ENCODE measurements at places on chromosomes 7 and 10. TPM values are rescaled to one million over a fixed set of nuclear protein-coding genes. Genes with fewer than 3 reads are reported as not detected.

DNA sequence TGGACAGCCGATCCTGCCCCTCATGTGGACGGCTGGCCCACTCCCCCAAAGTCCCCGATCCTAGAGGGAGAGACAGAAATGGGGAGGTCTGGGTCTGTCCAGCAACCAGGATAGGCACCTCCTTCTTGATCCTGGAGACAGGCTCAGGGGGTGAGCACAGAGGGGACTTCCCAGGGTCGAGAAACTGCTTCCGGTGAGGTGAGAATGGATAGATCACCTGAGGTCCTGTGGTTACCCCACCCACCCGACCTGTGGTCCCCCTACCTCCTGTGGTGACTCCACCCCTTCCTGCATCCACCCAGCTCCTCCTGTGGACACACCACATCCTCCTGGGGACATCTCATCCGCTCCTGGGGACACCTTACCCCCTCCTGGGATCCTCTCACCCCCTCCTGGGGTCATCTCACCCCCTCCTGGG, 27.4 kb upstream of the RASGEF1A start:
- peaks cover 9% of the 10 kb centered on the region for H3K27me3 ChIP-seq
- peaks cover 11% of the 10 kb centered on the region for H3K36me3 ChIP-seq
- peak overlapping the region; percentile 64 for H3K27ac ChIP-seq
- peaks cover 85% of the 10 kb centered on the region for H3K4me1 ChIP-seq
- peak; percentile 57 for DNase-seq
- no peak overlapping the region for H3K4me3 ChIP-seq

DNA sequence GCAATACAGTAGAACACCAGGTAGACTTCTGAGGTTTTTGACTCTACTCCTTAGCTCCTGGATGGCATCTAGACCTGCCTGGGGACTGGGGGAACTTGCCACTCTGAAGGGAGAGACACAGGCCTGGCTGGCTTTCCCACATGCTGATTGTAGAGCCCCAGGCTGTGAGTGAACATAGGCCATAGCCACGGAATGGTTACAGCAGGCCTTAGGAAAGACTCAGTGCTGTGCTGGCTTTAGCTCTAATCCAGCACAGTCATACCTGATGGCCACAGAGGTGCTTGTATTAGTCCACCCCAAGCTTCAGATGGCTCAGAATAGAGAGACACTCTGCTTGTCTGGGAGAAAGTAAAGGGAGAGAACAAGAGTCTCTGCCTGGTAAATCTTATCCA, 35.0 kb upstream of the ARHGAP12 start:
- no peak for DNase-seq
- no peak overlapping the region for H3K27ac ChIP-seq
- no peak overlapping the region for H3K4me3 ChIP-seq

DNA sequence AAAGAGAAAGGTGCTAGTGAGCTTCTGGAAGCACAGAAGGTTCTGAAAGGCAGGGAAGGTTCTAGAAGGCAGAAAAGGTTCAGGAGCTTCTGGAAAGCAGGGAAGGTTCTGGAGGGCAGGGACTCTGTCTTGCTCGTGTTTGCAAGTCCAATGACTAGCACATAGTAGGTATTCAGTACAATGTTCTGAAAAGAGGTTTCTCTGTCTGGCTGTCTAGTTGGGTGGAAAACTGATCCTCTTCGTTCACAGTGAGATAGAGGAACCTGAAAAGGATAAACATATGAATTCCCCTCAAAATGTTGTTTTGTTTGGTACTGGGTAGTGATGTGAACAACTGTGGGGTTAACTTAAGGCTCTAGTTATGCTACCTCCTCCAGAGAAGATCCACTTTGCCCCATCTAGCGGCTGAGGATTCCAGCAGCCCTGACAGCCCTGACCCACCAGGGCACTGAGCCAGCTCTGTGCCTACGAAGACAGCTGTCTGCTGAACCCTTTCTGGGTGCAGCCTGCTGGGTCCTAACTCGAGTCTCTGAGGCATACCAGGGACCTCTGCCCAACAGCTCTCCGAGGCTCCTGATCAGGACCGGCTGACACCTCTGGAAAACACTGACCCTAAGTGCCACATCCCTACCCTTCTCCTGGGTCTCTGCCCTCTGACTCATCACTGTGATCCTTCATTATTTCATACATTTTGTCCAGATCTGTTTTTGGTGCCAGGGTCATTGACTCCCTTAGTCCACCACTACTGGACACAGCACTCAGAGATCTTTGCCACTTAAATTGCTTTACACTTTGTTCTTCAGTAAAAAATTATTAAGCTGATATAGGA, 15.4 kb downstream of the PTPRN2 start:
- no peaks in the 10 kb centered on the region for H3K36me3 ChIP-seq
- H3K27me3 ChIP-seq: peaks cover 4% of the 10 kb centered on the region
- H3K4me1 ChIP-seq: no peaks in the 10 kb centered on the region
- no peak overlapping the region for H3K27ac ChIP-seq

DNA sequence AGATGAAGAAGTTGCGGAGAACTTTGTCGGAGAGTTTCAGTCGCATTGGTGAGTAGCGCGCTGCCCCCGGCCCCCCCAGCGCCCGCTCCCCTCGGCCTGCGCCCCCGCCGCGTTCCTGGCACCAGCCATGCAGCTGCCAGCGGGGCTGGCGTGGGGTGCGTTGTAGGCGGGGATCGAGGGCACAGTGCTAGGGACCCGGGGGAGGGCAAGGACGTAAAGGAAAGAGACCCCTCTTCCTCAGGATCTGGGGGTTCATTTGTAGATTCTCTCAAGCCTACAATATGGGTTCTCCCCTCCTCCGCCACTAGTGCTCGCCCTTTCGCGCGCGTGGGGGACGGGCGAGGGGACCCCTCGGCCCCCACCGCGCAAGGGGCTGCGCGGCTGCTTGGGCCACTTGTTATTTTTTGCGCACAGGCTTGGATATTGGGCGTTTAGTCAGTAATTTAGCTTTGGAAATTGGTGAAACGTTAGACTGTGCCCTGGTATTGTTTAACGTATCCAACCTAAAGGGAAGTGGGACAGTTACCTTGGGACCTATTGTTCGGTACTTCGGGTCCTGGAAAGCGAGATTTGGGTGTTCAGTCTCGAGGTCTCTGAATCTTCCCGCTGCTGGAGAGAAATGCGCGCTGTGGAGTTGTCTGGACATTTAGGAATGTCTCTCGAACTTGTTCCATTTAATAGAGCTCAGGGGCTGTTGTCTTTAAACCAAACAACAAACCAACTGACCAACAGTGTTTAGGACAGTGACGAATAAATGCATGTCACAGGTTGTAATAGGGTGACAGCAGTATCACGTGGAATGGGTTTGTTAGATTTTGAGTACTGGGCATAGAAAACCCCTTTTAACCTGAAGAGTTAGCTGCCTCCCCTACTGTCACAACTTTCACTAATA, 796 bp downstream of the CDK14 start:
- DNase-seq: no peak
- H3K36me3 ChIP-seq: no peaks in the 10 kb centered on the region
- H3K4me3 ChIP-seq: peak overlapping the region; percentile 83
- H3K27me3 ChIP-seq: peaks cover 66% of the 10 kb centered on the region
- no peak overlapping the region for H3K27ac ChIP-seq
- H3K4me1 ChIP-seq: peaks cover 16% of the 10 kb centered on the region

GRCh38 chr7:117648203-117648866, 168.5 kb downstream of the CFTR start:
- H3K36me3 ChIP-seq: no peaks in the 10 kb centered on the region
- H3K4me3 ChIP-seq: no peak overlapping the region
- H3K27me3 ChIP-seq: no peaks in the 10 kb centered on the region
- no peaks in the 10 kb centered on the region for H3K4me1 ChIP-seq

DNA sequence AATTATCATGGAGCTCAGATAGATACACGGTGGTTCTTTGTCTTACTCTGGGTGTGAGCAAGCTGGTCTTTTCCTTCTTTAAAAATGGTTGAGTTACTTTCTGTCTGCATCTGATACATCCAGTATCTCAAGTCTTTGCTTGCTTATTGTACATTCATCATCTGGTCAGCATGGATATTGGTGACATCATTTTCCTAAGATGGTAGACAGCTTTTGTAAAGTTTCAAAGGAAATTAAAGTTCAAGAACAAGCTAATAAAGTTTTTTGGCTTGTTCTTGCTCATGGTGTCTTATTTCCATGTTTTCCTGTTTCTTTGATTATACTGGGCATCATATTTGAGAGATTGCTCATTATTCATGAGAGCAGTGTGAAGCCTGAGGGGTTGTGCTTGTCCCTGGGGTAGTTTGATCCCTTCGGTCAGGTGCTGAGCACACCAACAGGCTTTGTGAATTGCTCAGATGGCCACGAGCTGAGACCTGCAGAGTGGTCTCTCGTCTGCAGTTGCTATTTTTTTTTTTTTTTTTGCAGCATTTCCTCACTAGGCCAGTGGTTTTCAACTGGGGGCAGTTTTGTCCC, 38.5 kb downstream of the MGMT start:
- no peak overlapping the region for H3K27ac ChIP-seq
- no peak for DNase-seq

- H3K27me3 ChIP-seq: no peaks in the 10 kb centered on the region
- H3K36me3 ChIP-seq: no peaks in the 10 kb centered on the region
- no peak for DNase-seq
- no peak overlapping the region for H3K4me3 ChIP-seq
- no peaks in the 10 kb centered on the region for H3K4me1 ChIP-seq
- no peak overlapping the region for H3K27ac ChIP-seq
Observed at GRCh38 chr7:91582799-91583477, 297.6 kb downstream of the MTERF1 start.

DNA sequence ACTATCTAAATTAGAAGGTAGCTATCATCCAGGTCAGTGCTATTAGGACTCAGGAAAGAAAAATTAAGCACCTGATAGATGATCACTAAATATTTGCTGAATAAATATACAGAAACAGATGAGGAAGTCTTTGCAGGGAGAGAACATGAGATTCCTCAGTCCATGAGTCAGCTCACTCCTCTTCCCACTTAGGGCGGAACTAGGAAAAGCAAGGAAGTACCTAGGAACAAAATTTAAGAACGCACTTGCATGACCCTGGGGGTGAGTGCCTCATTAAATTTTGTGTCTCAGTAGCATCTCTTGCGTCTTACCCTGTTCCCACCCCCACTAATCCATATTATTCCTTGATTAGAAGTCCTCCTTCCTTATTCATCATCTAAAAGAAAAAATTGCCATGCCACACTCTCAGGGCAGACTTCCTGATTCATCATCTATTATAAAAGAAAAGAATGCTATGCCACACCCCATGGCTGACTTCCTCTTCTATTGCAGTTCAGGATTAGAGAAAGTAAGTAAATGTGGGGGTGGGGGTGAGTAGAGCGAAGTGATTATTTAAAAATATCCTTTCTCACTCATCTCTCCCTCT, 208.8 kb downstream of the THSD7A start:
- DNase-seq: no peak
- H3K27ac ChIP-seq: no peak overlapping the region
- H3K36me3 ChIP-seq: no peaks in the 10 kb centered on the region
- no peaks in the 10 kb centered on the region for H3K4me1 ChIP-seq
- H3K27me3 ChIP-seq: no peaks in the 10 kb centered on the region

Gene CFAP46
- total RNA-seq: not detected

DNA sequence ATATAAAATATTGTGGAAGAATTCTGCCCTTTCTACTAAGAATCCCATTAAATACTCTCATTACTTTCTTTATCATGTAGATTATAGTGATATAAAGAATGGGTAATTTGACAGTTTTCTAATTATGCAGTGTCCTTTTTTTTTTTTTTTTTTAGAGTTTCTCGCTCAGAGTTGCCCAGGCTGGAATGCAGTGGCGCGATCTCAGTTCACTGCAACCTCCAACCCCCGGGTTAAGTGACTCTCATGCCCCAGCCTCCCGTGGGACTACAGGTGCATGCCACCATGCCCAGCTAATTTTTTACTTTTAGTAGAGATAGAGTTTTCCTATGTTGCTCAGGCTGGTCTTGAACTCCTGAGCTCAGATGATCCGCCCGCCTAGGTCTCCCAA, 1143.4 kb upstream of the SORCS1 start:
- no peaks in the 10 kb centered on the region for H3K27me3 ChIP-seq
- no peaks in the 10 kb centered on the region for H3K36me3 ChIP-seq
- H3K27ac ChIP-seq: no peak overlapping the region
- H3K4me1 ChIP-seq: no peaks in the 10 kb centered on the region
- no peak overlapping the region for H3K4me3 ChIP-seq

Gene STAM
- total RNA-seq: 23.3 TPM

Gene TIAL1
- total RNA-seq: 192 TPM

DNA sequence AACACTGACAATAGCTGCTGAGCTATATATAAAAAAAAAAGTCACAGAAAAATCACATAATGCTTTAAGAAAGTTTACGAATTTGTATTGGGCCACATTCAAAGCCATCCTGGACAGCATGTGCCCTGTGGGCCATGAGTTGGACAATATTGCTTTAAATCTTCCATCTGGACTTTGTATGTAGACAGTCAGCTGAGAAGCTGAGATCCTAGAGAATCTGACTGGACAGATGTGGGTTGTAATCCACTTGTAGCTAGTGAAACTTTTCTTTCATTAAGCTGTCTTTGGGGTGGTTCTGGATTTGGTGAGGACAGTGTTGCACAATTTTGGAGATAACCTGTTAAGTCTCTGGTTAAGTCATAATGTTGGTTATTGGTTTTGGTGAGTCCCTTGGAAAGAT, 824.5 kb downstream of the CCSER2 start:
- no peaks in the 10 kb centered on the region for H3K27me3 ChIP-seq
- no peak for DNase-seq
- H3K4me1 ChIP-seq: no peaks in the 10 kb centered on the region
- no peaks in the 10 kb centered on the region for H3K36me3 ChIP-seq
- H3K27ac ChIP-seq: no peak overlapping the region

Gene SUN3
- not detected for total RNA-seq

DNA sequence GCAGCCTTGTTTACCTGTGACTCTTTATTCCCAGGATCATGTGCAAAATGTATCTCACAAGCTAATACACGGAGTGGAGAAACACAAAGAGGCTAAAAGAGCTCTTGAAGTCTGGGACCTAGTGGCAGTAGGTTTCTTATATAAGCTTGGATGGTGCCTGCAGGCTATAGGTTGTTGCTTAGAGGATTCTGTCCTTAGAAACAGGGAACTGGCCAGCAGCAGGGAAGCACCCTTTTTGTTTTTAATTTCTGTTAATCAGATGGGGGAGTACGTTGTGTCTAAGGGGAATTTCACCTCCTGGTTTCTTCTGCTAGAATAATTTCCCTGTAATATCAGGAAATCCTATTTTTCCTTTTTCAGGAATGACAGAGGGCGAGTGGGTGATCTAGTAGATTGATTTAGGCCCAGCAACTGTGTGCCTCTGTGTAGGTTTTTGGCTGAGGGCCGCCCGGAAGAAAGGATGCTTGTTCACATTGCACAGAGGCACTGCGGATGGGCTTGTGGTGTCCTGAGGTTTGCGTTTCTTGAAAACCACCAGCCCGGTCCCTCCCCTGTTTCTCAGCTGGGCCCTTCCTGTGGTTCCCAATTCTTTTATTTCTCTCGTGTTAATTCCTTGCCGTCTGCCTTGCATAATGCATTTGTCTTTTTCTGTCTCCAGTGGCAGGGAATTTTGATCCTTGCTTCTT, 158.0 kb downstream of the CAMK1D start:
- no peak overlapping the region for H3K4me3 ChIP-seq
- no peaks in the 10 kb centered on the region for H3K36me3 ChIP-seq
- peaks cover 10% of the 10 kb centered on the region for H3K27me3 ChIP-seq
- no peak overlapping the region for H3K27ac ChIP-seq
- peaks cover 50% of the 10 kb centered on the region for H3K4me1 ChIP-seq

Gene FIGNL1
- total RNA-seq: 45.4 TPM
